ENCODE measurements at places on chromosomes 2 and 18. TPM values are rescaled to one million over a fixed set of nuclear protein-coding genes. Genes with fewer than 3 reads are reported as not detected.

Gene AQP12A
- not detected for total RNA-seq

- no peak for DNase-seq
Measured at GRCh38 chr2:226971084-226971483, 135.2 kb downstream of the RHBDD1 start.

GRCh38 chr2:43400508-43400907, 174.1 kb upstream of the ZFP36L2 start:
- no peak for DNase-seq

Gene FZD7
- 13.6 TPM for total RNA-seq

- DNase-seq = no peak
Measured at GRCh38 chr2:42340045-42340937, 20.7 kb downstream of the COX7A2L start.

Gene DLX2
- not detected for total RNA-seq

DNA sequence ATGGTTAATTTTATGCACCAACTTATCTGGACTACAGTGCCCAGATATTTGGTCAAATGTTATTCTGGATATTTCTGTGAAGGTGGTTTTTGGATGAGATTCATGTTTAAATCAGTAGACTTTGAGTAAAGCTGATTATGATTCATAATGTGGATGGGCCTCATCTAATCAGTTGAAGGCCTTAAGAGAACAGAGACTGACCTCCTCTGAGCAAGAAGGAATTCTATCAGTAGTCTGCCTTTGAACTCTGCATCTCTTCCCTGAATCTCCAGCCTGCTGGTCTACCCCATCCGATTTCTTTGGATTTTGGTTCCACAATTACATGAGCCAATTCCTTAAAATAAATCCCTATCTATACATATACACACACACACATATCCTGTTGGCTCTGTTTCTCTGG, 82.8 kb upstream of the MAP4K3 start:
- no peak for DNase-seq

Data from upper lobe of right lung (tissue), 1 donor.